ENCODE measurements at places on chromosomes 5 and 9.

DNA sequence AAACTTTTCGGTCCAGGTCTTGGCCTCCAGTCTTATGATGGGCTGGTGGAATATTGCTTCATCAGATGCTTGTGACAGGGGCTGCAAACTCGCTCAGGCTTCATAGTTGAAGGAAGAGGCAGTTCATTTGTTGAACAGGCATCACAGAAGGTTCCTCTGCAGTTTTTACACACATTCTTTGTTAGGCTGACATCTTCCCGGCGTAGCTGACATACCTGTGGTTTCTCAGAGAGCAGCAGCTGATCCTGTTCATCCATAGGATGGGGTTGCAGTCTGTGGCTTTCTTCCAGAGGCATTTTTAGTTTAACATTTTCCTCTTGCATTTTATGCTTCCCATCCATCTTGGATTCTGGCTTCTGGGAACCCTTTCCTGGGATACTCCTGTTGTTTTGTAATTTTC, 1255.2 kb downstream of the EFNA5 start:
- peak; percentile 30 for DNase-seq

DNA sequence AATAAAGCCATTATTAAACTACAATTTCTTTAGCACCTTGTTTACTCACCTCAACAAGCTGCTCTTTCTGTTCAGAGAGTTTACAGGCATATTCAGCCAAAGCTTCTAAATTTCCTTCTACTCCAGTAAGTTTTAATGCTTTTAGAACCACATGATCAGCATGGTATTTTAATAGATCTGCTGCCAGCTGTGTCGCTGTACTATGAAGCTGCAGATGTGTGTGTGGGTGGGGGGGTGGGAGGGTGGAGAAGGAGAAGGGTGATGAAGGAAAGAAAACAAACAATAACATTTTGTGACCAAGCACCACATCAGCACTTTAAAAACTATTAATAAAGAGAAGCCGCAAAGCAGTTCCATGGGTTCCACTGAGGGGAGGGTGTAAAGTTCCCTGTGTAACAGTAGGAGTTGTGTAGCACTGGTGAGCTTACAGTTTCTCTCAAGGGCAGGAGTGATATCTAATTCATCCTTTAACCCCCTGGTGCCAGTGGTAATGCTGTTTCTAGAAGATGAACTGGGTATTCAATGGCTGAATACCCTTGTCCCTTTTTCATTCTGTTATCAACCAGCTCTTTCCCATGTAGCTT, 38.5 kb downstream of the ABITRAM start:
- DNase-seq, result peak; percentile 3

- no peak for DNase-seq
Measured at GRCh38 chr9:21047281-21047691, 15.8 kb upstream of the HACD4 start.

DNA sequence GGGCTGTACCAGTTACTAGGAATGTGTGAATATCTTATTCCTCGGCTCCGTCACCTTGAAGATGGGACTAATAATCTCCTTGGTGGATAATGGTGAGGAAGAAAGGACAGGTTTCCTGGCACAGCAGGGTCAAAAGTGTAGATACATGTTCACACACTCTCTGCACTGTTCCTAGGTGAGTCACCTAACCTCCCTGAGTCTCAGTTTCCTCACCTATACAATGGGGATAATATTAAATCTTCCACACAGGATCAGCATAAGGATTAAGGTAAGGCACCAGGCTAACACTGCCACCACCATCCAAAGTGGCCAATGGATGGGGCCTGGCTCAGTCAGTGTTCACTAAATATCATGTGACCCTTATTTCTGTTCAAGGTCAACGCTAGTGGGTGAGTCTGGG, 66.9 kb downstream of the PSMB7 start:
- DNase-seq, result no peak

DNA sequence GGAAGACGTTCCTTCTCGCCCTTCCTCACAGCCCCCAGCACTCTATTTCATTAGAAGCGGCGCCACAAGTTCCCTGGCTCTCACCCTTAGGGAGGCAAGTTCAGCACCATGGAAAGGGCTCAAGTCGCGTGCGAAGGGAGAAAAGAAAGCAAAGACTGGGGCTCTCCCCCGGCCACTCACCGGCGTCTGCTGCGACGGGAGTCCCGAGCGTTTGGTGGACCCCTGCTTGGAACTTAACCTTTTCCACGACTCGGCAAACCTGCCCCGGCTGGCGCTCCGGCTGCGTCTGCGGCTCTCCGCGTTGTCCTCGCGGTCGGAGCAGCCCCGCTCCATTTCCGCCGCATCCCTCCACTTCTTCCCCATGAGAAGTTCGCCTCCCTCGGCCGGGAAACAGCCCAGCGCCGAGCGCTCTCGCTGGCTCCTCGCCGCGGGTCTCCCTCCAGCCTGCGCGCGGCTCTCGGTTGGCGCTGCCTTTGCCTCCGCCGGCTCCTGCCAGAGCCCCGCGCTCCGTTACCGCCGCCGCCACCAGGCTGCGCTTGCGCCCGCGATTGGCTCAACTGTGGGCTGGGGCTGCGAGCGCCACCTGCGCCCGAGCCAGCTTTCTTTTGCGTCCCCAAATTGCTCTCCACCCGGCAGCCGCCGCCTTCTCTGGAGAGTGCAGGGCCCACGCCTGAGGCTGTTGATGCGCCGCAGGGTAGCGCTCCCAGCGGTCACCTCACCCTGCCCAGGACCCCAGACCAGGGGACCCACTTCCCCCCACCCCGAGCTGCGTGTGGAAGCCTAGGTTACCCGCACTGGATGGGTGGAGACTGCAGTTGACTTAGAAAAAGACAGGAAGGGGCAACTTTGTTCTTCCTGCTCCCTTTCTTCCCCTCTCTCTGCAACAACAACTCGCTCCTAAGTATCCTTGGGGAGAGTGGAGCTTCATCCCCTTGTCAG, 321.6 kb downstream of the CEMIP2 start:
- peak; percentile 68 for DNase-seq

DNA sequence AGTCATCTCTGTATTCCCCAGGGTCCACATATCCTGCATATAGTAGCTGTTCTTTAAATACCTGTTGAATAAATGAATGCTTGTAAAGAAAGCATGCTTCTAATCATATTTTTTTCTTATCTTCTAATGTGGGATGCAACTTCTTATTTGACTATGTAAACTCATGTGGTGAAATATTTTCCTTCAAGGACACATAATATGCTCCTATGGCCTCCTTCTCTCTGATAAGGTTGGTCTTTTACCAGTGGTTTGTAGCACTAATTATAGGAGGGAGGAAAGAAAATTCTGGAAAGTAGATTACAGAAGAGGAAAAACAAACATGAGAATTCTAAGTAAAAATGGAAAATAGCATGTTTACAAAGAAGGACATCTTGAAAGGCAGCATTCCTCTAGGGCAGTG, 28.6 kb upstream of the C5orf63 start:
- no peak for DNase-seq

DNA sequence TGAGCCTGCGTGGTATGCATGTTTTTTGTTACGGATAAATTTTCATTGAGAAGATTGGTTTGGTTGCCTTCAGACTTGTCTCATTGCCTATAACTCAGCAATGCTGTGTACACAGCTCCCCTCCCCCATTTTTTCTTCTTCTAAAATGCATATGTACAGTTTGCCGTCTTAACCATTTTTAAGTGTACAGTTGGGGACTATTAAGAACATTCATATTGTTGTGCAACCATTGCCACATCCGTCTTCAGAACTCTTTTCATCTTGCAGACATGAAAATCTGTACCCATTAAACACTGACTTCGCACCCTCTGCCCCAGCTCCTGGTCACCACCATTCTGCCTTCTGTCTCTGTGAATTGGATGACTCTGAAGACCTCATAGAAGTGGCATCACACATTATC, 6.2 kb downstream of the EXOC3 start:
- DNase-seq, result no peak

DNA sequence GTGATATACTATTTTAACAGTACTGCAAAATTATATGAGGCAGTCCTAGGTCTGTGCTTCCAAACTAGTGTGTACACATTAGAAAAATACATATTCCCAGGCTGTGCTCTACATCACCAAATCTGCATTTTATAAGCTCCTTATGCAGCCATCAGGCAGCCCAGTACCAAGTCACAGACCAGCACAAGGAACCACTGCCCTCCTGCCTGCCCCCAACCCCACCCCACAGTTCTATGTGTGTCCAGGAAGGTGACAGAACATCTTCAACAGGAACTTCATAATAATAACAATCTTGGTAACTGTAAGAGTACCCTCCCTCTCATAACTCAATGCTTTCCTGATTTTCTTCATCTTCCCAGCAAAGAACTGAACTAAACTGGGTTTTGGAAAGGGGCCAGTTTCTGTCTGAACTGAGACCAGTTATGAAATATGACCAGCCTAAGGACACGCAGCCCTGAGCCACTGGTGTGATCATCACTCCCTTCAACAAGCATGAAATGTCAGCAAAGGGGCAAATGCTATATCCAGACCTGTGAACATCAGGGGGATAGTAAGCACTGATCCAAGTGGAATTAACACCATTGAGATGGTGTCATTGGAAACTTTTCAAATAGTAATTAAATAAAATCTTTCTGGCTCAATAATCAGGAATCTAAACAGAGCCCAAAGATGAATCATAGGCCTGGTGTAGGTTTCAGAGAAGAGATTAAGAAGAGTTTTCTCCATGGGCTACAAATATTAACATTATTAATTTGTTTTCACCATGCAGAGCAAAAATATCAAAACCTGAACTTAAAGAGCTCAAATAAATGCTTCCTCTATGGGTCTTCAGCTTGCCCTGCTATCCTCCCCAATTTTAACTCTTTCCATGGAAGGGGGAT, 82.1 kb downstream of the DPYSL3 start:
- no peak for DNase-seq

GRCh38 chr5:145341842-145342241, 493.3 kb downstream of the PRELID2 start:
- DNase-seq, result no peak

- no peak for DNase-seq
Measured at GRCh38 chr5:68002836-68003235, 212.7 kb upstream of the PIK3R1 start.

DNA sequence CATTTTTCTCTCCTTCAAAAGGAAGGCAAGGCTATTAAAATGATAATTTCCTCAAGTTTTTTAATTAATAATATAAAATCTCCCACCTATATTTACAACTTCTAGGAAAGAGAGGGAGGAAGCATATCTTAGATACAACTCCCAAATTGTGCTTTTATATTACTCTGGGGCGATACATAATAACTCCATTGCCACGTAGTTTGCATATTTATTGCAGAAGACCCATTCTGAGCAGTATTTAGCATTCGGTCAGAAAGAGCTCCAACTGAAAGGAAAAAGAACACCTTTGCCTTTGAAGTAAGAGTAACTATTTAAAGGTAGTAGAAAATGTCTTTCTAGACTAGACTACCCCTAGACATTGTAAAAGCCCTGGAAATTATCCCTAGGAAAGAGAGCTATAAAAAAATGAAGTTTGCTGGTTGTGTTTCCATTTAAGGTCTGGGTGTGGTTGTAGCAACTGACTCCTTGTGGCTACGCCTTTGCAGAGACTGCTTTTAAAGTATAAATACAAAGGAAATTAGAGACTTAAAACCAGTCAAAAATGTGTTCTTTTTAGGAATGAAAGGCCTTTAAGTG, 566.1 kb downstream of the ZNF608 start:
- DNase-seq, result no peak

Measured in AG08396 (cell line).